Fibroblast of skin of right biceps (primary cell): ENCODE measurements at places on chromosomes 1 and 21.

- no peak for DNase-seq
These were observed 35.1 kb upstream of the CCDC27 start for GRCh38 chr1:3717041-3717714.

GRCh38 chr21:18741954-18742353 is 338.4 kb upstream of the TMPRSS15 start:
- DNase-seq: no peak

- DNase-seq: peak; percentile 65
These were observed 5.8 kb downstream of the KISS1 start for GRCh38 chr1:204190212-204191211.

DNA sequence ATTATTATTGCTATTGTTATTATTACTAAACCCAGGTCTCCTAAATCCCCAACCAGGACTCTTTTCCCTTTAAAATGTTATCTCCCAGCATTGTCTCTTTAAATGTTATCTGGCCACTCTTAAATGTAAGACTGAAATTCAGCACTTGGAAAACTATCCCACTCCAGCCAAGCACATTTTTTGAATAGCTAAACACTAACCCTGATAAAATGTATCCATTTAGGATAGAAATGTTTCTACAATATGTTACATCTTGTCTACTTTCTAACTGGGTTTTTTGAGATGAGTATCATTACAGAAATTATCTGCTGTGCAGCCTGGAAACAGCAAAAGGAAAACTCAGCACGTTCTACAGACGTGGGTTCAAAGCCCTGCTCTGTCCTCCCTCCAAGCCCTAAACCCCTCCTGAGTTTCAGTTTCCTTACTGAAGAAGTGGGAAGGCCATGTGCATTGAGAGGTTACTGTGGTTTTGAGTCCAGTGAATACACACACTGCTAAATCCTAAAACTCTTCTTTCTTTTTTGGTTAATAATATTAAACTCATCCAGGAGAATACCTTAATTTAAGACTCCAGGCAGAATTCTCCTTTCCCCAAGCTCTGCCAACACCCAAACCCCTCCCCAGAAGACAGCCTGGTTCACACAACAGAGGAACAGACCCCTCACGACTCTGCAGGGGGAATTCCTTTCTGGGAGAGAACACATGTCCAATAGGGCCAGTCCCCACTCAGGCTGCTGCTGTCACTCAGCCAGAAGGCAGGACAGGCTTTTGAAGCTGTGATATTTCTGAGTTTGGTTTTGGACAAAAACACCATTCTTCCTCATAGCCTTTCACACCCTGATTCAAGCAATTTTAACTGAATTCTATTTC is 41.9 kb downstream of the HIVEP3 start:
- peak; percentile 67 for DNase-seq

DNA sequence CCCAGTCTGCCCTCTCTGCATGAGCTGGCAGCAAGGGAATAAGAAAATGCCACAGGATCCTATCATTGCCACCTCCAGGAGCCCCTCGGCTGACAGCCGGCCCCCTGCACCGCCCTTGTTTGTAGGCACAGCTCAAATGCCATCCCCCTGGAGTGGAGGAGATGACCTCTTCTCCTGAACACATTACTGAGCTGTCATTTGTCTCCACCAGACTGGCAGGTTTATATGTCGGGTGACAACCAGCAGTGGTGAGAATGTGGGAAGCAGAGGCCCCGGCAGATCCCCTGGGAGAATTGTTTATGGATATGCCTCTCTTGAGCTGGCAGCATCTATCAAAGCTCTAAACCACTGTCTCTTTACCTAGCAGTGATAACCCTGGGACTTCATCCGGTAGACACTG is 135.4 kb upstream of the FMN2 start:
- no peak for DNase-seq

DNA sequence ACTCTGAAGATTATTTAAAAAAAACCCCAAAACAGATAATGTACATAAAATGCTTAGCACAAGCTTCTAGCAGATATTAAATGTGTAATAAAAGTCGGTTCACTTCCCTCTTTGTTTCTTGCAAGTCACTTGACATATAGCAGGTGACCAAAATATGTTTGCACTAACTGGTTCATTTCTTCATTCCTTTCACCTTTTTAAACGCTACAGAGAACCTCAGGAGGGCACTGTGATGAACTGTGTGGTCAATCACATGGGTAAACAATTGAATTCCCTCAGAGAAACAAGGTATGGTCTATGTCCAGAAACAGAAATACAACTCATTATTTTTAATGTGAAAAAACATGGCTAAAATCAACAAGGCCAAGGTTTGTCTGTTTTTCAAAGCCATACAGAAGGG is 51.3 kb upstream of the BCL10 start:
- DNase-seq: no peak

DNA sequence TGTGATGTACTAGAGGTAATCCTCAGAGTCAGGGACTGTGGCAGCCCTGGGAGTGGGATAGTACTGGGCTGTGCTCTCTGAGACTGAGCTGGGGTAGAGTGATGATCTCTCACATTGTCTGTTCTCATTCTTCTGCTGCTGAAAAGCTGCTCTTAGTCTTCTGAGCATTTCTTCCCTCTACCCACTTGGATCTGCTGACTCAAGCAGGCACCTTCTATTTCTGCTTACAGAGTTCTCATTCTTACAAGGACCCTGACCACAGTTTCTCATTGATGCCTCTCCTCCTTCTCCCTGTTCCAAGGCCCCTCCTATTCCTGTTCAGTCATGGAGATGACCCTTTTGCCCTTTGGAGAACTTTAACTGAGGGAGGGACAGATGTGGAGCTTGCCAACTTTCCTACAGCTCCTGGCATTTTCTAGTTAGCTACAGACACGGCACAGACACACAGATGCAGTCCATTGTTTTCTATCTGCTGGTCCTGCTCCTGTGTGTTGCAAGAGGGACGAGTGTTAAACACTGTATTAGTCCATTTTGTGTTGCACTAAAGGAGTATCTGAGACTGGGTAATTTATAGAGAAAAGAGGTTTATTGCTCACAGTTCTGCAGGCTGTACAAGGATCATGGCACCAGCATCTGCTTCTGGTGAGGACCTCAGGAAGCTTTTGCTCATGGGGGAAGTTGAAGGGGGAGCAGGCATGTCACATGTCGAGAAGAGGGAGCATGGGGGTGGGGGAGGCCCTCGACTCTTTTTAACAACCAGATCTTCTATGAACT is 12.3 kb downstream of the MAPKAPK2 start:
- DNase-seq: no peak

DNA sequence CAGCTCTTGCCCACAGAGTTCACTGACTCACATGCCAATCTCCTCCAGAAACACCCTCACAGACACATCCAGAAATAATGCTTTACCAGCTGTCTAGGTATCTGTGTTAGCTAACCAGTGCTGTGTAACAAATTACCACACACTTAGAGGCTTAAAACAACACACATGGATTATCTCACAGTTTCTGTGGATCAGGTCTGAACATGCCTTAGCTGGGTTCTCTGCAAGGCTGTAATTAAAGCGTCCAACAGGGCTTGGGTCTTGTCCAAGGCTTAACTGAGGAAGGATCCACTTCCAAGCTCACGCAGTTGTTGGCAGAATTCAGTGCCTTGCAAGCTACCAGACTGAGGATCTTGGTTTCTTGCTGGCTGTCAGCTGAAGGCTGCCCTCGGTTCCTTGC is 92.5 kb upstream of the RGS4 start:
- no peak for DNase-seq

DNA sequence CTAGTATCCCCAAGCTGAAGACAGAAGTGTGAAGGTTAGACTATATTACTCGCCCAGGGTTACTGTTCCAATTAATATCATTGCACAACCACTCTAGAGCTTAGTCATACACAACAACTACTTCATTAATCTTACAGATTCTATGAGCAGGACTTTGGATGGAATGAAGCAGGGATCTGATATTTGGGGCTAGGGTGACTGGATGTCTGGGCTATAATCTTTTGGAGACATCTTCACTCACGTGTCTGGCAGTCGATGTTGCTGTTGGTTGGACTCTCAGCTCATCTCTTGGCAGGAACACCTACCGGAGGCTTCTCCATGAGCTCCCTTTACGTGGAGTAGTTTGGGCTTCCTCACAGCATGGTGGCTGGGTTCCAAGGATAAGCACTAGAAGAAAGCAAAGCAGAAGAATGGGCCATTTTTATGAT is 519.2 kb upstream of the B3GALT2 start:
- peak; percentile 63 for DNase-seq

GRCh38 chr1:32116531-32116930 is 8.7 kb downstream of the KPNA6 start:
- no peak for DNase-seq

DNA sequence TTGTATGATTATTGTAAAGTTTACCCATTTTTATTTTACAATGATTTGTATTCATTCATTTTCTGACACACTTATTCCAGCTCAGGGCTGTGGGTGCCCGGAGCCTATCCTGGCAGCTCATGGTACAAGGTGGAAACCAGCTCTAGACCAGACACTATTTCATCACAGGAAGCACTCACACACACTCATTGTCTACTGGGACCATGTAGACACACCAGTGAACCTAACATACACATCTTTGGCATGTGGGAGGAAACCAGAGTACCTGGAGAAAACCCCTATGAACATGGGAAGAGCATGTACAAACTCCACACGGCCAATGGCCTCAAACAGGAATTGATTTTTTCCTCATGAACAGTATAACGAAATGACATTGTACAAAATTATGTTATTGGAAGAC is 2.4 kb downstream of the DTL start:
- no peak for DNase-seq
